ENCODE measurements at places on chromosomes 7 and 10. TPM values are rescaled to one million over a fixed set of nuclear protein-coding genes. Genes with fewer than 3 reads are reported as not detected.

DNA sequence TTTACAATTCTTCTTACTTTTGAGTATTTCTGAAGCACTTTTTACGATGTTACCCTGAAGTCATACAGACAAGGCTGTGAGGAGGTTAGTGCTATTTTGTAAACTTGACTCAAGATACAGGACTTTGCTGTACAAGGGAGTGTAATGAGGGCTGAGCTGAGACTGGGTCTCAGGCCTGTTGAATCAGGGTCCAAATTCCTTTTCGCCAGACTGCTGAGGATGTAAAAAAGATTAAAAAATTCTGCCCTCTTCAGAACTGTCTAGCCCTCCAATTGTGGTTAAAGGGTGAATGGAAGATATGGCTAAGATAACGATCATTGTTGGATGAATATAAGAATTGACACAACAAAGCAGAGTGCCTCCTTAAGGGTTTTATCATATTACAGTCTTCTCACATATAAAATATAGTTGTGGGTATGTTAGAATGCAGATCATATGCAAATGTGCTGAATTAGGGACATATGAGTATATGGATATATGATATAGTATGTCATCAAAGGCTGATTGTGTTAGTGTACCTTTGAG is 165.4 kb downstream of the SUGCT start:
- DNase-seq, result no peak
- H3K4me1 ChIP-seq, result peaks cover 6% of the 10 kb centered on the region
- H3K27me3 ChIP-seq, result peaks cover 2% of the 10 kb centered on the region
- no peak overlapping the region for H3K27ac ChIP-seq
- H3K4me3 ChIP-seq, result no peak overlapping the region

ZNF485 gene
- polyA plus RNA-seq, result 4.5 TPM

GRCh38 chr7:40923626-40924025 is 779.3 kb downstream of the INHBA start:
- H3K36me3 ChIP-seq, result no peaks in the 10 kb centered on the region
- H3K4me1 ChIP-seq, result no peaks in the 10 kb centered on the region
- H3K4me3 ChIP-seq, result no peak overlapping the region

GRCh38 chr10:74871595-74872382 is 45.4 kb downstream of the KAT6B start:
- H3K27me3 ChIP-seq, result no peaks in the 10 kb centered on the region
- no peak for DNase-seq
- H3K36me3 ChIP-seq, result no peaks in the 10 kb centered on the region

GRCh38 chr7:73638911-73639310 is 14.6 kb upstream of the MLXIPL start:
- peaks cover 23% of the 10 kb centered on the region for H3K27me3 ChIP-seq
- no peak for DNase-seq

GRCh38 chr7:98081319-98081718 is 25.3 kb upstream of the LMTK2 start:
- no peaks in the 10 kb centered on the region for H3K36me3 ChIP-seq
- H3K4me3 ChIP-seq, result no peak overlapping the region
- no peaks in the 10 kb centered on the region for H3K4me1 ChIP-seq
- no peak for DNase-seq

GRCh38 chr7:97971120-97971989 is 18.6 kb downstream of the OCM2 start:
- H3K4me1 ChIP-seq, result peaks cover 13% of the 10 kb centered on the region
- peaks cover 31% of the 10 kb centered on the region for H3K36me3 ChIP-seq
- peak overlapping the region; percentile 96 for H3K27ac ChIP-seq
- no peak for DNase-seq
- H3K4me3 ChIP-seq, result peak overlapping the region; percentile 90

OLAH gene
- polyA plus RNA-seq, result not detected

DNA sequence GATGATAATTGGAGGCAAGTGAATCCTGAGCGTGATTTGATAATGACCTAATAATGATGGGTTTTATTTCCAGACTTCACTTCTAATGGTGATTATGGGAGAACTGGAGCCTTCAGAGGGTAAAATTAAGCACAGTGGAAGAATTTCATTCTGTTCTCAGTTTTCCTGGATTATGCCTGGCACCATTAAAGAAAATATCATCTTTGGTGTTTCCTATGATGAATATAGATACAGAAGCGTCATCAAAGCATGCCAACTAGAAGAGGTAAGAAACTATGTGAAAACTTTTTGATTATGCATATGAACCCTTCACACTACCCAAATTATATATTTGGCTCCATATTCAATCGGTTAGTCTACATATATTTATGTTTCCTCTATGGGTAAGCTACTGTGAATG is 79.6 kb downstream of the CFTR start:
- DNase-seq, result no peak
- H3K36me3 ChIP-seq, result no peaks in the 10 kb centered on the region
- no peak overlapping the region for H3K4me3 ChIP-seq
- H3K4me1 ChIP-seq, result no peaks in the 10 kb centered on the region
- no peaks in the 10 kb centered on the region for H3K27me3 ChIP-seq
- H3K27ac ChIP-seq, result no peak overlapping the region

CYP3A4 gene
- polyA plus RNA-seq, result 0.14 TPM

RBP3 gene
- not detected for polyA plus RNA-seq

GRCh38 chr10:116608686-116609594 is 11.8 kb upstream of the PNLIPRP2 start:
- H3K27me3 ChIP-seq, result peaks cover 64% of the 10 kb centered on the region
- H3K4me1 ChIP-seq, result peaks cover 2% of the 10 kb centered on the region
- no peak overlapping the region for H3K4me3 ChIP-seq
- no peak for DNase-seq
- no peaks in the 10 kb centered on the region for H3K36me3 ChIP-seq

- H3K4me1 ChIP-seq, result no peaks in the 10 kb centered on the region
- peaks cover 4% of the 10 kb centered on the region for H3K36me3 ChIP-seq
- H3K4me3 ChIP-seq, result no peak overlapping the region
Measured at GRCh38 chr10:121667948-121668313, 69.7 kb upstream of the FGFR2 start.

DNA sequence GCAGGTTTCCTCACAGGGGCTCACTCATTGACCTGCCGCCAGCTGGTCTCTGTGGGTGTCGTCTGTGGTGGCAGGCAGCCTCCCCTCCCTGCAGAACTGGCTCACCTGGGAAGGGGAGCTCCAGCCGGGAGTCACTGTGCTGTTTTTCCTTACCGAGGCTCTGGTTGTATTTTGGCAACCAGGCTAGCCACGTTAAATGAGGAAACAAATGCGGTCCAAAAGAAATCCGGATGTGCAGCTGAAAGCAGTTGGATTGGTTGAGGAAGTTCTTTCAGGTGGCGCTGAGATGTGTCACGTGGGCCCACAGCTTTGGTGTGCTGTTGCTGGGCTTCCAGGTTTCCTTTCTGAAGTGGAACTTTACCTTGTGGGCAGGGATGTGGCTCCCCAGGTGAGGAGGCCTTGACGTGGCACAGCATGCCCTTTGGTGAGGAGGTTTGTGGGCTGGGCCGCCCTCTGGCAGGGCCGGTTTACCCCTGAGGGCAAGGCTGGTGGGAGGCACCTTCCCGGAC is 14.2 kb downstream of the MTURN start:
- H3K27me3 ChIP-seq, result no peaks in the 10 kb centered on the region
- DNase-seq, result peak; percentile 83
- no peak overlapping the region for H3K4me3 ChIP-seq
- no peaks in the 10 kb centered on the region for H3K4me1 ChIP-seq
- no peaks in the 10 kb centered on the region for H3K36me3 ChIP-seq

Measured in naive thymus-derived CD8-positive, alpha-beta T cell (primary cell).